Suppressor macrophage treated with lipopolysaccharide for 1 hour (primary cell): ENCODE measurements at places on chromosomes 5 and 9.
A peak's percentile ranks its signal among the peaks of the same experiment; 100 is the strongest.

- DNase-seq: no peak
Observed at GRCh38 chr9:98874721-98875255, 67.3 kb downstream of the GALNT12 start.

DNA sequence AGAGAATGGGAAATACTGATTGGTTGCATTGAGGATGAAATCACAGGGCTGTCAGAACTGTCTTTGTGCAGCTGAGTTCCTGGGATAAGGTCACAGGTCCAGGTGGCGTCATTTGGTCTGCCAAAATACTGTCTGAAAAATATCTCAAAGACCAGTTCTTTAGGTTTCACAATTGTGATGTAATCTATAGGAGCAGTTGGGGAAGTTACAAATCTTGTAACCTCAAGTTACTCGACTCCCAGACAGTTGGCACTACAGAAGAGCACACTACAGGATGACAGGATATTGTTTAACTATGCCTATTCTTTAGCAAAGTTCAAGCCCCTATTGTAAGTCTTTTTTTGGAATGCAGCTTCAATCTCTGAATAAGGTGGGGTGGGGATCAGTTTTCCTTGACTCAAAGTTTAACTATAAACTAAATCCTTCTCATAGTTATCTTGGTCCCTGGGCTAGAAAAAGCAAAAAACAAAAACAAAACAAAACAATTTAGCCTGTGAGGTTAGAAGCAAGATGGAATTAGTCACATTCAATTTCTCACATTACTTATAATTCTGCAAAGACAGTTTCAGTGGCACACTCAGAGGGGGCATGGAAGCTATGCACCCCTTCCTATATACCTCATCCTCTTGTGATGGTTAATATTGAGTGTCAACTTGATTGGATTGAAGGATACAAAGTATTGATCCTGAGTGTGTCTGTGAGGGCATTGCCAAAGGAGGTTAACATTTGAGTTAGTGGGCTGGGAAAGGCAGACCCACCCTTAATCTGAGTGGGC lies 276.0 kb downstream of the AUH start:
- peak; percentile 74 for DNase-seq

GRCh38 chr9:127036437-127036836 lies 86.0 kb downstream of the ANGPTL2 start:
- no peak for DNase-seq

- no peak for DNase-seq
Observed at GRCh38 chr9:106958955-106959657, 96.1 kb downstream of the ZNF462 start.

DNA sequence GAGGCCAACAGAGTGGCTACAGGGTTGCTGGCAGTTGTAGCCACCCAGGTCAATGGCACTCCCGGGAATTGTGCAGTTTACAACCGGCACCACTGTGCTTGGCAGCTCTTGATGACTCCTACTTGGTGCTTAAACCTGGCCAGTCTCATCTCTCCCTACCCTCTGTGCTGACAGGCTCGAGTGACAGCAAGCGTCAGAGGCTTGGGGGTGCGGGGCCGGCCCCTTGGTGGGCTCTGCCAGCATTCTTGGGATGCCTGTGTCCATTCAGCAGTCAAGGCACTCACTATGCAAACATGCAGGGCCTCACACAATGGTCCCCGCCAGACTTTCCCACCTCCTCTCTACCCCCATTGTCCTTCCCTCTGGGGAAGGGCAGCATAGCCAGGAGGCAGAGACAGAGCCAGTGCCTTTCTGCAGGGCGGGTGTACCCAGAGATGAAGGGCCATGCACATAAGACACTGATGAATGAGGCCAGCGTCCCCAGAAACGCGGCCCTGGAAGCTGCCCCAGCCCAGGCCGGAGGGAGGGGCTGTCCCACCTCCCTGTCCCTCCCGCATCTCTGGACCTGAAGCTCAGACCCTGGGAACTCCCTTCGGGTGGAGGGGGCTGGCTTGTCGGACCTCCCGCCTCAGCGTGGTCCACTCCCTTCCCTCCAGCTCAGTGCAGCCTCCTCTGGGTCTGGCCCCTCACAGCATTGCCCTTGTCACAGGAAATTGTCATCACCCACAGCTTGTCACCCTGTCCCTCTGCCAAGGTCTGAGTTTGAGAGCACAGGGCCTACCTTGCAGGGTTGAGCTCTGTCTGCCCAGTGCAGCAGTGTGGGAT lies 26.4 kb upstream of the NOTCH1 start:
- no peak for DNase-seq

DNA sequence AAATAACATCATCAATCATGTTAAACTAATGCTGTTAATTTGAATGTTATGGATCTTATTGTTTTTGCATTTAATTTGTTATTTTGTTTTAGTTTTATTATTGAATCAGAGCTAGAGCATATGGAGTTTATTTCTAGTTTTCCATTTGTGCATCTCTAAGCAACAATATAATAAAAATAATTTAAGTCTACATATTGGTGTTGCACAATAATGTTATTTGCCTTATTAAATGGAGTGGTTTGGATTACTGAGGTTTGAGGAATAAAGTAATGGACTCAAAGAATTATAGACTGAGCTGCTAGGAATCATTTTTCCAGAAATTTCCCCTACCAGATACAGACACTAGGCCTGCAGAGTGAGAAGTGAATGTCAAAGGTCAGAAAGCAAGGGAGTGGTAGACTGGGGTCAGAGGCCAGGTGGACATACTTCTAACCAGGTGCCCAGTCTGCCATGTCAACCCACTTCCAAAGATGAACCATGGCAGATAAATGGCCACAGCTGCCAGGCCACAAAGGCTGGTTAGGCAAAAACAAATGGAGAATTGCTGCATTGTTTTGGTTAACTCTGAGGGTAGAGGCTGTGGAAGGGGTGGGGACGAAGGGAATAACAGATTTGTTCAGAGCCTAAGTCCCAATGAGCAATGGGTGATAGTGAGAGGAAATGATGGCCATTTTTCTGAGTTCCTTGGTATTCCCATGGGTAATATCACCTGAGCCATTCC lies 113.1 kb downstream of the FBXL7 start:
- no peak for DNase-seq

DNA sequence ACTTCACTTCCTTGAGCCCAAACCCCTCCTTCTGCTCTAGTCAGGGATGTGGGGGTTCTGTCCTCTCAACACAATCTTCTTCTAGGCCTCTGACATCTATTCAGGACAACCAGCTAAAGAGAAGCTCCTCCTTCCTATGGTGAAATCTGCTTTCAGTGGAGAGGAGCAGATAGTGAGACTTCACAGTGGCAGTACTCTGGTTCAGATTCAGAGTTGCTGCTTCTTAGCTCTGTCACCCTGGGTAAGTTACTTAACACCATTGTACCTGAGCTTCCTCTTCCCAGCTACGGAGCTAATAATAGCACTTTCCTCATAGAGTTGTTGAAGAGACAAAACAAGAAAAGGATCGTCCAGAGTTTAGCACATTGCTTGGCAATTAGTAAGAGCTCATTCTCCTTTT lies 77.3 kb upstream of the LARP1 start:
- DNase-seq: no peak

- DNase-seq: no peak
Observed at GRCh38 chr5:146124580-146124979, 19.2 kb upstream of the PLAC8L1 start.

DNA sequence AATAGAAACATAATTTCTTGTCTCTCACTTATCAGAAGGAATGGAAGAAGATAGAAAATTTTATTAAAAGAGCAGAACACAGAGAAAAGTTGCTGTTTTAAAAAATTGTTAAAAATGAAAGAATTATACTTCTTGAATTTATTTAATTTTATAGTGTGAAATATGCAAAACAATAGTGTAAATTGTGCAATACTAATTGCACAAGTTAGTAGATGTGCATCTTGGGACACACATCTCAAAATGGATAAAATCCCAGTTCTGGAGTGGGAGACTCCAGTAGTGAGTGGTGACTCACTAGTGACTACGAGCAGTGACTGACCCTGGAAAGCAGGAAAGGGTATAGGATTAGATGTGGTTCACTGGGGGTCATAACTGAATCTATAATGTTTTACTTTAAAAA lies 223.2 kb downstream of the MSX2 start:
- DNase-seq: no peak

DNA sequence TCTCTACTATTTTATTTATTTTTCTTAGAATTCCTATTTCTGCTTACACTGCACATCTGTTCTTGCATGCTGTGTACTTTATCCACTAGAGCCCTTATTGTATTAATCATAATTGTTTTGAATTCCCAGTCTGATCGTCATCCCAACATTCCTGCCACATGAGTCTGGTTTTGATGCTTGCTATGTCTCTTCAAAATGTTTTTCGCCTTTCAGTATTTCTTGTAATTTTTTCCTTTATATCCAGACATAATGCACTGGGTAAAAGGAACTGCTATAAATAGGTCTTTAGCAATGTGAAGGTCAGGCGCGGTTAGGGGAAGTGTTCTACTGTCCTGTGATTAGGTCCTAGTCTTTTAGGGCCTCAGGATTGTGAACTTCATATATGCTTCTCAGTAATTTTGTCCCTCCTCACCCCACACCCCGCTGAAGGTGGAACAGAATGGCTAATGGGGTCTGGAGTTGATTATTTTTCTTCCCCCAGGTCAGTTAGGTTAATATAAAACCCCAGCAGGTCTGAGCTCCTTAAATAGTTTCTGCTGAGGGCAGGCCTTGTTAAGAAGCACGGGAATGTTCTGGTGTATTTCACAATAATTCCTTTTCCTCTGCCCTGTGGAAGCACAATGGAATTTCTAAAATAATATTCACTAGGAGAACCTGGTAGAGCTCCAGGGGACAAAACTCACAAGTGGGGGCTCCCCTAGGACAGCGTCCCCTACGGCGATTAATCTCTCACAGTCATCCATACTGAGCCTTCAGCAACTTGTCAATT lies 146.6 kb upstream of the TUT7 start:
- peak; percentile 59 for DNase-seq

DNA sequence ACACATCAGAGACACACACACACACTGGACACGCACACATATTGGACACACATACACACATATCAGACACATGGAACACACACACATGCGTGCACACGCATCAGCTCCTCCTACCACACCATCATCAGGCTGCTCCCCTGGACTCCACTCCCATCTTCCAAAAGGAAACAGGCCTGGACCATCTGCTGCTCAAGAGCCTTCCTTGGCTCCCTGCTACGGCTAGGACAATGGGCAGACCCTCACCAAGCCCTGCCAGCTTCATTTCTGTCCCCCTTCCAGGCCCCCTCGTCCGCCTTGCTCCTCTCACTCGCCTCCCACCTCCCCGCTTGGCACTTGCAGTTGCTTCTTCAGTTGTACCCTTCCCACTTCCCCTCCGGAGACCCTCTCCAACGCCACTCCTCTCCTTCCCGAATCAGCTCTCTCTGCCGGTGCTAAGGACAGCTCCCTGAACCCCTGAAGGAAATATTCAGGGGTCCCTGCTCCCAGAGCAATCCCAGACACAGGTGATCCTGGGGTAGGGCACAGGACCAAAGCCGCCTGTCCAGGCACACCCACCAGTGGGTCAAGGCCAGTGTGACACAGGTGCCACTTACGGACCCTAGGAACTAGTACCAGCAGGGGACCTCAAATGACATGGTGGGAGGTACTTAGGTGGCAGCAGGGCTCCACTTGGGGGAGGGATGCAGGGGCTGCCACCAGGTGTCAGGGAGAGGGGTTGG lies 12.1 kb upstream of the LAMC3 start:
- no peak for DNase-seq
